ENCODE measurements at places on chromosomes 13 and 19.

DNA sequence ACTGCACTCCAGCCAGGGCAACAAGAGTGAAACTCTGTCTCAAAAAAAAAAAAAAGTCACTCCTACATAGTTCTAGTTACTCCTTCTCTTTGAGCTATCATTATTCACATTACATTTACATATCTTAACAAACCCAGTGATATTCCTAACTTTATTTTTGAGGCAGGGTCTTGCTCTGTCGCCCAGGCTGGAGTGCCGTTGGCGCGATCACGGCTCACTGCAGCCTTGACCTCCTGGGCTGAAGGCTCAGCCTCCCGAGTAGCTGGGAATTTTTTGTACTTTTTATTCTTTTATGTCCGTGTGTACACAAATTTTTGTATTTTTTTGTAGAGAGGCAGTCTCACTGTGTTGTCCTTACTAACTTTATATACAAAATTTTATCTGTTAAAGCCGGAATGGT lies 587 bp upstream of the RPS15 start:
- no peak for DNase-seq

GRCh38 chr19:6743714-6744380 lies 4.4 kb downstream of the TRIP10 start:
- DNase-seq: no peak

DNA sequence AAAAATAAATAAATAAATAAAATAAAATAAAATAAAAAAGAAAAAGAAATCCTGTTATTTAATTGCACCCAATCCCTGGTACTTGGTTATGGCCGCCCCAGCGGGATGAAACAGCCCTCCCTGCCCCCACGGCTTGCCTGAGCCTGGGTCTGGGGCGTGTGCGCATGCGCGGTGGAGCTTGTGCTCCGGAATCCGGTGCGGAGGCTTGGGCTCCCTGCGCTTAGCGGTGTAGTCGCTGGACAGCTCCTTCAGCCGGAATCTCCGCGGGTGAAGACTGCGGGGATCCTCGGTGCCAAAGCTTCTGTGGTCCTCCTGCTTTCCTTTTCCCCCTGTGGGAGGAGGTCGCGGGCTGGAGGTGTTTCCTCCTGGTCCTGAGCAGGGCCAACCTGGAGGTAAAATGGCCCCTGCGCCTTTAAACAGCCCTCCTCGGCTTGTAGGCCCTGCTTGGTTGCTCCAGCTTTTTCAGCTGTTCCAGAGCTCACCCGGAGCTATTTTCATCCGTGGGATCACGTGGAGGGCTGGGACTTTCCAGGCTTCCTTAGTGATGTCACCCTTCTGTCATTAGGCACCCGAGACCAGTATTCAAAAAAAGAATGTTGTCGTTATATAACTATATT lies at the start of gene PLA2G4C:
TSS of gene PLA2G4C (minus strand) at position 468 of the 617 bp plus-strand sequence. CDS start 4,288 bp downstream, outside the sequence.
- DNase-seq: peak; percentile 95

DNA sequence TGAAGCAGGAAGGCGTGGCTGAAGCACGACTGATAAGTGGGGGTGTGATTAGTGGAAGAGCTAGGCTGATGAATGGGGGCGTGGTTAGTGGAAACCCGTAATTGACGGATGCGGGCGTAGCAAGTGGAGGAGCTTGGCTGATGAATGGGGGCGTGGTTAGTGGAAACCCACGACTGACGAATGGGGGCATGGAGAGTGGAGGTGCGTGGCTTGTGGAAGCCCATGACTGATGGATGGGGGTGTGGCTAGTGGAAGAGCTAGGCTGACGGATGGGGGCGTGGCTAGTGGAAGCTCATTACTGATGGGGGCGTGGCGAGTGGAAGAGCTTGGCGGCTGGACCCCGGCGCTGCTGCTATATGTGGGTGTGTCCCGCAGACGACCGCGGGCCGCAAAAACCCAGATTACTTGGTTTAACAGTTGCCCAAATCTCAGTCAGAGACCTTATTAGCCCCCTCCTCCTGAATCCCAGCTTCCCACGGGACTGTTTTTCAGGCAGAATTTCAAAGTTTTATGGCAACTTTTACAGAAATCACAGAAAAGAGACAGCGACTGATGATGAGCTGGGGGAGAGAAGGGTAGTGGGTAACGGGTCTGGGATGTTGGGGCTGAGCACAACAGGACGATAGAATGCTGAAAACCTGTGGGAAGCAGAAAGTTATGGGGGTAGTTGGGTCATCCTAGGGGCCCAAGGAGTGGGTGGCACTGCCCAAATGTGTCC lies 9.0 kb upstream of the MEIS3 start:
- DNase-seq: peak; percentile 80

- peak; percentile 59 for DNase-seq
These were observed 5.6 kb downstream of the LYL1 start for GRCh38 chr19:13097033-13097462.

- DNase-seq: no peak
These were observed 14.5 kb downstream of the LIPE start for GRCh38 chr19:42412661-42413076.

- DNase-seq: no peak
These were observed 409 bp downstream of the FOSB start for GRCh38 chr19:45468159-45468651.

DNA sequence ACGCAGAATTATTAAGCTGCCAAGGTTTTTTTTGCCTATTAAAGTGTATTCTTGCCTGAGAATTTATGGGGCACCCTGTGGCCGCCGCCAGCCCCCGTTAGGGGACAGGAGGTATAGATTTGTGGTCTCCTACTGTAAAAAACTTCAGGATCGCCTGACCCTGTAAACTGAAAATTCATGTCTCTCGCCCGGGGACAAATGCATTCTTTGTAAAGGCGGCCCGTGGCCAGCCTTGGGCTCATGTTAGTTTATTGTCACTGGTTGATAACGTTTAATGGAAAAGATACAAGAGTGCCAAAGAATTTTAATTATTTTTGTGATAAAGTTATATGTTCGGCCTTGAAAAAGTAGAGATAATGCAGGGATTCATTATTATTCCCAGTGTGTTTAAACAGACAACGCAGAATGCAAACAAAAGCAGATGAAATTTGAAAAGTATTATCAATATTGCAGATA lies 141.7 kb downstream of the URI1 start:
- no peak for DNase-seq

DNA sequence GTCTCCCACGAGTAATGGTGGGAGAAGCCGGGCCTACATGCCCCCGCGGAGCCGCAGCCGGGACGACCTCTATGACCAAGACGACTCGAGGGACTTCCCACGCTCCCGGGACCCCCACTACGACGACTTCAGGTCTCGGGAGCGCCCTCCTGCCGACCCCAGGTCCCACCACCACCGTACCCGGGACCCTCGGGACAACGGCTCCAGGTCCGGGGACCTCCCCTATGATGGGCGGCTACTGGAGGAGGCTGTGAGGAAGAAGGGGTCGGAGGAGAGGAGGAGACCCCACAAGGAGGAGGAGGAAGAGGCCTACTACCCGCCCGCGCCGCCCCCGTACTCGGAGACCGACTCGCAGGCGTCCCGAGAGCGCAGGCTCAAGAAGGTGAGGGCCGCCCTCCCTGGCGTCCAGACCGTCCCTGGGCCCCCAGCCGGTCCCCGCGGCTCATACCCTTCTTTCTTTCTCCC lies 1.4 kb upstream of the USF2 start:
- DNase-seq: no peak
